A549 treated with dexamethasone at 1 μM for 4 hours (cell line): ENCODE measurements at places on chromosomes 5 and 9. TPM values are rescaled to one million over a fixed set of nuclear protein-coding genes. Genes with fewer than 3 reads are reported as not detected.

The INSL6 gene
- not detected in 5 replicates for total RNA-seq

The CDH6 gene
- total RNA-seq: 0.05 to 0.13 TPM (median 0.07 TPM) in 5 replicates

The DOCK8 gene
- 0.23 to 0.48 TPM (median 0.38 TPM) in 5 replicates for total RNA-seq

The MZB1 gene
- 0.09 to 0.20 TPM in 2 of 5 replicates, not detected in the others for total RNA-seq

The PAPPA gene
- 21.4 to 40.2 TPM (median 33.9 TPM) in 5 replicates for total RNA-seq

The MROH2B gene
- total RNA-seq: not detected in 5 replicates

The CD72 gene
- 0.18 to 0.42 TPM (median 0.29 TPM) in 4 of 5 replicates, not detected in the other for total RNA-seq

The EPB41L4B gene
- total RNA-seq: 24.6 to 33.9 TPM (median 32.2 TPM) in 5 replicates

The GLT6D1 gene
- total RNA-seq: not detected in 5 replicates

The PTPN3 gene
- 14.5 to 21.4 TPM (median 21.1 TPM) in 5 replicates for total RNA-seq
